HFFc6 (cell line): ENCODE measurements at places on chromosomes 13 and 19. TPM values are rescaled to one million over a fixed set of nuclear protein-coding genes. Genes with fewer than 3 reads are reported as not detected.

Gene RNF17
- not detected in 3 replicates for total RNA-seq

Gene ZNF844
- 1.1 to 6.5 TPM (median 4.1 TPM) in 3 replicates for total RNA-seq

Gene ABHD8
- 6.8 to 8.3 TPM (median 7.4 TPM) in 3 replicates for total RNA-seq

Gene GPR4
- total RNA-seq, result 3.1 to 16.8 TPM (median 3.6 TPM) in 3 replicates

Gene GPC5
- 0.06 TPM in 1 of 2 replicates, not detected in the other for total RNA-seq

Gene REEP6
- 2.1 to 4.0 TPM (median 3.5 TPM) in 3 replicates for total RNA-seq

Gene CEACAM5
- not detected in 3 replicates for total RNA-seq

Gene FBXO46
- total RNA-seq, result 12.0 to 14.3 TPM (median 12.9 TPM) in 3 replicates

Gene RFPL4A
- not detected in 3 replicates for total RNA-seq

Gene RYR1
- not detected in 2 replicates for total RNA-seq

Gene KIR3DL1
- total RNA-seq, result not detected in 3 replicates

Gene IGFL4
- not detected in 3 replicates for total RNA-seq

Gene MAB21L1
- total RNA-seq, result 40.1 and 45.0 TPM in 2 replicates

Gene SMIM44
- total RNA-seq, result not detected in 3 replicates

Gene C19orf85
- total RNA-seq, result not detected in 3 replicates

Gene SRRM5
- total RNA-seq, result 0.09 to 0.21 TPM (median 0.10 TPM) in 3 replicates

Gene ZNF850
- 1.7 to 2.4 TPM (median 1.8 TPM) in 3 replicates for total RNA-seq

Gene ZNF665
- total RNA-seq, result 0.15 to 0.36 TPM in 2 of 3 replicates, not detected in the other

Gene METTL21C
- not detected in 2 replicates for total RNA-seq

Gene CYP2F1
- not detected in 2 replicates for total RNA-seq

Gene ACP7
- total RNA-seq, result not detected in 3 replicates

Gene TUBA3C
- total RNA-seq, result not detected in 3 replicates

Gene SLC17A7
- total RNA-seq, result 0.07 to 0.09 TPM in 2 of 3 replicates, not detected in the other

Gene IGFL2
- not detected in 3 replicates for total RNA-seq

Gene WDR62
- 6.5 and 12.5 TPM in 2 replicates for total RNA-seq

Gene NFIX
- 136 and 161 TPM in 2 replicates for total RNA-seq

Gene FBXO27
- 0.15 to 1.0 TPM (median 0.65 TPM) in 3 replicates for total RNA-seq

Gene TEX26
- not detected in 3 replicates for total RNA-seq

Gene WDR87
- not detected in 3 replicates for total RNA-seq

Gene ACER1
- not detected in 3 replicates for total RNA-seq

Gene FUT3
- total RNA-seq, result not detected in 3 replicates

Gene KLK8
- total RNA-seq, result not detected in 3 replicates

Gene MAP1S
- total RNA-seq, result 59.4 and 77.9 TPM in 2 replicates

Gene MOB3A
- total RNA-seq, result 42.9 to 51.2 TPM (median 49.9 TPM) in 3 replicates

Gene RNF225
- total RNA-seq, result 0.18 to 0.39 TPM in 2 of 3 replicates, not detected in the other

Gene PLIN4
- not detected in 3 replicates for total RNA-seq

Gene ICAM4
- total RNA-seq, result 0.37 and 0.80 TPM in 2 replicates

Gene BRME1
- 0.21 to 1.2 TPM (median 0.50 TPM) in 3 replicates for total RNA-seq

Gene MAP3K10
- total RNA-seq, result 10.7 to 14.1 TPM (median 12.2 TPM) in 3 replicates

Gene ZNF433
- total RNA-seq, result 2.8 to 4.1 TPM (median 3.9 TPM) in 3 replicates

Gene CLDN10
- total RNA-seq, result not detected in 3 replicates

Gene C19orf81
- 0.75 to 1.2 TPM (median 0.94 TPM) in 3 replicates for total RNA-seq
